ENCODE measurements at places on chromosomes 13 and 19.
A peak's percentile ranks its signal among the peaks of the same experiment; 100 is the strongest.

- DNase-seq = no peak
These were observed 66.1 kb downstream of the LHFPL6 start for GRCh38 chr13:39536906-39537305.

DNA sequence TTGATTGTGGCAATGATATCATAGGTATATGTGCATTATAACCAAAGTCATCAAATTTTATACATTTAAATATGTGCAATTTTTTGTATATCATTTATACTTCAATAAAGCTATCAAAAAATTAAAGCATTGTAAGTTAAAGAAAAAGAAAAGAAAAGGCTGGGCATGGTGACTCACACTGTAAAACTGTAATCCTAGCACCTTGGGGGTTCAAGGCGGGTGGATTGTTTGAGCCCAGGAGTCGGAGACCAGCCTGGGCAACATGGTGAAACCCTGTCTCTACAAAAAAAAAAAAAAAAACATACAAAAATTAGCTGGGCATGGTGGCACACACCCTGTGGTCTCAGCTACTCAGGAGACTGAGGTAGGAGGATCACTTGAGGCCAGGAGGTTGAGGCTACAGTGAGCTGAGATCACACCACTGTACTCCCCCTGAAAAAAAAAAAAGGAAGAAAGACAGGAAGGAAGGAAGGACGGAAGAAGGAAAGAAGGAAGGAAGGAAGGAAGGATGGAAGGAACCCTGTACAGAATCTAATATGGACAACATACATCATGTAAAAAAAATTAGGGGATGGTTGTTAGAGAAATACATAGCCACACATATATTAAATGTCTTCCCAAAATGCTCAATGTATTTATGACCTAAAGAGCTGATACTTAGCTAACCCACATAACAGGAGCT is 21.7 kb upstream of the SLC25A30 start:
- no peak for DNase-seq

DNA sequence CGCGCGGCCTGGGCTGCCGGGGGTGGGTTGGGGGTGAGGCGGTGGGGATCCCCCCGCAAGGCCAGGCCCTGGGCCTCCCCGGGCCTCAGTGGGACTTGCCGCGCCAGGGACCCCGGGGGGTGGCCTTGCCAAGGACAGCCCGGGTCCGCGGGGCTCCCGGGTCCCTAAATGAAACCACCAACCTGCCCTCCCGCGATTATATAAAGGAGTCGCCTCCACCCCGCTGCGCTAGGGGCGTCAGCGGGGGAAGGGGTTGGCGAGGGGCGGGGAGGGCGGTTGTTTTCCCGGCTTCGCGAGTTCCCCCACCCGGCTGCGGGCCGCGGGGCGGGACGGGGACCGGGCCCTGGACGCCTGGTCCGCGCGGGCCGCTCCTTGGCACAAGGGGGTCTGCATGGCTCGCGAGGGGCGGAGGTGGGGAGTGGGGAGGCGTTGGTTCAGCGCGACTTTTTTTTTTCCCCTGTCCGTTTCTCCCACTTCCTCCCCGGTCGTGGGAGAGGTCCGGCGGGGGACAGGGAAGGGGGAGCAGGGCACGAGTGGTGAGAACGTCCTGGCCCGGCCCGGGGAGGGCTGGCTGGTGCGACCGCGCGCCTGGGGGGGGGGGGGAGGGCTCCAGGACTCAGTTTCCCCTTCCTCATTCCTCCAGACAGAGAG is 822 bp upstream of the ZBTB7A start:
- DNase-seq = peak; percentile 49

GRCh38 chr19:46610413-46610775 is 9.3 kb downstream of the CALM3 start:
- no peak for DNase-seq

- DNase-seq = no peak
These were observed 443.4 kb downstream of the TBC1D4 start for GRCh38 chr13:75038393-75039113.

DNA sequence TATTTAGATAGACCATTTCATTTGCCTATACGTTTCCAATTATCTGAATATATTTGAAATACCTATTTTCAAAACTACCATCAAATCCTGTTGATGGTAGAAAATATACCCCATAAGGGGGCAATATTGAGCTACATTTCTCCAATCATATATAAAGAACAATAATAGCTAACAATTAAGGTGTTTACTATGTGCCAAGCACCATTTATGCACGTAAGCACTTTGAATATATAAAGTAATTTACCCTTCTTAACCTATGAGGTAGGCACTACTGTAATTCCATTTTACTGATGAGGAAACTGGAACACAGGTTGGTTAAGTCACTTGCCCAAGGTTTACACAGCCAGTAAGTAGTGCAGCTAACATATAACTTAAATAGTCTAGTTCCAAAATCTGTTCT is 79.2 kb downstream of the UBL3 start:
- DNase-seq = peak; percentile 52

DNA sequence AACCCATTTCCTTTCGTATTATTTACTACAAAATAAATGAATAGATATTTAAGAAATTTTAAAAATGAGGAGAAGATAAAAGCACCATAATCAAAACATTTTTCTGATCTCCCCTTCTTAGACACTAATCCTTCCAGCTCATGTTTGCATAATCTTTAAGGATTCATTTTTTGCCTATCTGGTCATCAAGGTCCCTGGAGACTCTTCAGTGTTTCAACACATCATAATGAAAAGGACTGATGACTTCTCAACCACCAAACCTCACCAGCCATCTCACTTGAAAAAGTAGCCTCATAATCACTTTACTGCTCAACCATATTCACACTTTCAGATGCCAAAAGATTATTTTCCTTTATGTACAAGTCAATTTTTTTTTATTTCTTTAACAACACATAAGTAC is 80.1 kb downstream of the DCLK1 start:
- DNase-seq = no peak

- DNase-seq = no peak
These were observed 6.7 kb downstream of the PPP1R37 start for GRCh38 chr19:45099467-45100191.

DNA sequence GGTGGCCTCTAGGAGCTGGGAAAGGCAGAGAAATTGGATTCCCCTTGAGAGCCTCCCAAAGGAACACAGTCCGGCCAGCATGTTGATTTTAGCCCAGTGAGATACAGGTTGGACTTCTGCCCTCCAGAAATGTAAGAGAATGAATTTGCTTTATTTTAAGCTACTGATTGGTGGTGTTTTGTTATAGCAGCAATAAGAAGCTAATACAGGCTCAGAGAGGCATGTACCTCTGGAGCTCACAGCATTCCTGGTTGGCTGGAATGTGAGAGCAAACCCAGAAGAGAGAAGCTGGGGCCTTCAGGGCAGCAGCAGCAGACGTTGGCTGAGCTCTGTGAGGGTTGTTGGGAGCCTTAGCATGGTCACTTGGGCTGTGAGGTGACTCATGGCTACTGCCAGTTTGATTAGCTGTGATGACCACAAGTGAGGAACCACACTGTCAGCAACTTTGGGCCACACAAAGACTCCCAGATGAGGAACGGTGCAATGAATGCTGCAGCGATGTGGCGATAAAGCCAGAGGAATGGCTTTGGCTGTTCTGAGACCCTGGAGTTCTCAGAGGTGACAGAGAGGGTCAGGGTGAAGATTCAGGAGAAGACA is 80.1 kb downstream of the CYSLTR2 start:
- peak; percentile 37 for DNase-seq

GRCh38 chr13:24203811-24204210 is 43.3 kb downstream of the SPATA13 start:
- DNase-seq = no peak

DNA sequence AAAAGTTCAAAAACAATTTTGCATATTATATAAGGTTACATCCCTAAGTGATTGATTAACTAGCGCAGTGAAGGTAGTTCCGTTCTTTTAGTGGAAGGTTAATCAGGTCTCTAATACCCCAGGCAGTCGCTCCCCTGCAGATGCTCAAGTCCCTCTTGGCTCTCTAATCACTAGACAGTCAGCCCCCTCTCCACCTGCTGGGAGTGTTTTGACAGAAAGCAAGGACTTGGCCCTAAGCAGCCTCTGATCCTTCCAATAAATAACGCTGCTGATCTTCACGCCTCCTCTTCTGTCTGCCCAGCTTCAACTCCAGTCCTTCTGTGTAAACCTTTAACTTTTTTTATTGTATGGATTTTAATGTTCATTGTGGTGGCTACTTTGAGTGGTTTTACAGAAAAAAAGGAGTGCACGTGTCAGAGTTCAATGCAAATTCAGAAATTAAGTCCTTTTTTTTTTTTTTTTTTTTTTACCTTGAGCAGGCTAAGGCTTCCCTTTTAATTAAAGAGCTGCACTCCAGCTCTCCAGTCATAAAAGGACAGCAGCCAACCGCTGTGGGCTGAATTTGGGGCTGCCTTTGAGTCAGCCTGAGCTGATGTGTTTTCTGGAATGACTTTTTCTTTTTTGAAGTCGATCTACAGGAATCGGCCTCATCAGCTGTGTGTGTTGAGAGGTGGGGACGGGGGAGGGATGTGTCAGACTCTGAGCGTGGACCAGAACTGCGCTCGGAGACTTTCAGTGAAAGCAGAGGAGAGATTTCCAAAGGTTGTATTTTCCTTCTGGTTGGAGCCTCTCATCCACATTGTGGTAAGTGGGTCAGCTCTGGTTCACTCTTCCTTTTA is 33.8 kb upstream of the MYO16 start:
- no peak for DNase-seq

GRCh38 chr19:6267552-6268381 is 12.0 kb downstream of the MLLT1 start:
- DNase-seq = no peak

All from inflammatory macrophage (primary cell).